Stimulated activated CD8-positive, alpha-beta memory T cell treated with anti-CD3 and anti-CD28 coated beads, Interleukin-15, amount 100 ng/mL, for 1 hour (primary cell): ENCODE measurements at places on chromosomes 5 and 9.

DNA sequence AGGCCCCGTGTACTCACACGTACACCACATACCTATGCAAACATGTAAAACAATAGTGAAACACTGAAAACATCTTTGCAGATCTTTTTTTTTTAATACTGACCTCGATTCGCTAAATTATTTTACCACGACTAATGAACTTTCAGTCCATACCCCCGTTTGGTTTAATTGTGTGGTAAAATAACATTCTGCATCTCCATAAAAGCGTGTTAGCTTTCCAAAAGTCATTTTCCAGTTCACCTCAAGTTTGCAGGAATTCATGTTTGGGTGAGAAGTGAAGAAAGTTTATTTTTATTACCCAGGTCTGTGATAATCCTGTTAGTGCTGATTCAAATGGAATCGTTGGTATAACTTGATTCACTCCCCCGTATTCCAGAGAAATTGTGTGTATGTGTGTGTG is 652 bp downstream of the ARSK start:
- DNase-seq, result no peak

GRCh38 chr5:107294669-107295068 is 376.1 kb downstream of the EFNA5 start:
- DNase-seq, result no peak

GRCh38 chr5:1910861-1911772 is 28.4 kb upstream of the IRX4 start:
- DNase-seq, result no peak

GRCh38 chr5:157362982-157363381 is 97.0 kb upstream of the NIPAL4 start:
- no peak for DNase-seq

DNA sequence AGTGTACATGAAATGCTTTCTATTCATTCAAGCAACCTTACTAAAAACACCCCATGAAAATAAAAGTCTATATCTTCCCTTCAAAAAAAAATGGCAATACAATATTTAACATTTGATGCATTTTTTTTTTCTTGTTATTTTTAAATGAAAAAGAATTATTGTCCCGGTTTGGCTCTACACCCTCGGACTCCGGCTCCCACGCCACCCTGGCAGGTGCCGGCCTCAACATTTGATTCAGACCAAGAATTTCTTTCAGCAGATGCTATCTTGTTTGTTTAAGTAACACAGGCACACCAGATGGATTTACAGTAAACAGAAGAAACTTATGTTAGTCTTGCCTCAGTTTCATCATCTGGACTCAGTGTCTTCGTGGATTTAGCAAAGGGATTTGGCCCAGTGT is 146.8 kb downstream of the PRKACG start:
- no peak for DNase-seq

GRCh38 chr5:107461770-107462169 is 209.0 kb downstream of the EFNA5 start:
- DNase-seq, result no peak

GRCh38 chr9:34289159-34289558 is 39.9 kb downstream of the KIF24 start:
- DNase-seq, result no peak

- DNase-seq, result no peak
Observed at GRCh38 chr5:176381423-176381822, 7.0 kb downstream of the NOP16 start.

GRCh38 chr5:10987925-10988504 is 227.0 kb upstream of the DAP start:
- DNase-seq, result peak; percentile 32

GRCh38 chr9:5698810-5699556 is 70.1 kb downstream of the RIC1 start:
- DNase-seq, result no peak

GRCh38 chr9:121380846-121381245 is 10.8 kb upstream of the STOM start:
- DNase-seq, result no peak

DNA sequence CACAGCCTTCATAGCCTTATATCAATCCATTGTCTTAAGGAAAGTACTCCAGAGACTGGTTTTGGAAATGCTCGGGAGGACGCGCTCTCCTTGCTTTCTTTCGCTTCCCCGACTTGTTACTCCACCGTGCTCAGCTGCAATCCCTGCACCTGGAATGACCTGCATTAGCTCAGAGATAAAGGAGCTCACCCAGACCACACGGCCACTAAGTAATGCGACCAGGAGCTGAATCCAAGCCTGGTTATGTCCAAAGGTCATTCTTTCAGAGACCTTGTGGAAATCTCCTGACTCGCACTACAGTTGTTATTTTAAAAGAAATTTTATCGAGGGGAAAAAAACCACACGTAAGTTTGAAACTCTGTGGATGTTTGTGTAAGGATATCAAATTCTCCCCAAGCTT is 135.3 kb upstream of the DPYSL3 start:
- DNase-seq, result no peak

DNA sequence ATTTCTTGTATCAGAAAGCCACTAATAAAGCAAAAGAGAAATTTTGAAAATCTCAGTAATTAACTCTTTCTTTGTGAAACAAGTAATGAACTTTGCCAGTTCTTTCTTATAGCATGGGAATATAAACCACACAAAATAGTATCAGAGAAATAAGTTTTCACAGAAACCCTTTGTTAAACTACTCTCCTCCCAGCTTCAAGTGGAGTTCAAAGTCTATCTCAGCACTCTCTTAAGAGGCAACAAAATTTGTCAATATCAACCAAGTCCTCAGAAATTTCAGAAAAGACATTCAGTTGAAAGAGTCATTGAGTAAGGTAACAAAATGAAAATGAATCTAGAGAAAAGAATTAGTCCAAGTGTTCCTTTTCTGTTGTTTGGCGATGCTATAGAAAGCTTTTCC is 89.3 kb downstream of the NTRK2 start:
- no peak for DNase-seq
